ENCODE measurements at places on chromosomes 7 and 10. TPM values are rescaled to one million over a fixed set of nuclear protein-coding genes. Genes with fewer than 3 reads are reported as not detected.

GRCh38 chr10:86968271-86968993, at the start of gene ADIRF:
Gene ADIRF, plus strand, starts transcription at chr10:86968482. Its CDS starts 63 bp downstream, at chr10:86968545.
- no peak within 1 kb of the TSS for H3K27ac ChIP-seq
- H3K4me1 ChIP-seq = peaks cover 48% of the 10 kb centered on the region
- no peak for DNase-seq
- no peaks in the 10 kb centered on the region for H3K27me3 ChIP-seq
- H3K36me3 ChIP-seq = no peaks in the 10 kb centered on the region

- no peaks in the 10 kb centered on the region for H3K27me3 ChIP-seq
- no peak for DNase-seq
- no peaks in the 10 kb centered on the region for H3K4me1 ChIP-seq
- no peak overlapping the region for H3K27ac ChIP-seq
- peaks cover 2% of the 10 kb centered on the region for H3K36me3 ChIP-seq
- H3K4me3 ChIP-seq = no peak overlapping the region
Observed at GRCh38 chr7:11168650-11169170, 195.0 kb downstream of the PHF14 start.

DNA sequence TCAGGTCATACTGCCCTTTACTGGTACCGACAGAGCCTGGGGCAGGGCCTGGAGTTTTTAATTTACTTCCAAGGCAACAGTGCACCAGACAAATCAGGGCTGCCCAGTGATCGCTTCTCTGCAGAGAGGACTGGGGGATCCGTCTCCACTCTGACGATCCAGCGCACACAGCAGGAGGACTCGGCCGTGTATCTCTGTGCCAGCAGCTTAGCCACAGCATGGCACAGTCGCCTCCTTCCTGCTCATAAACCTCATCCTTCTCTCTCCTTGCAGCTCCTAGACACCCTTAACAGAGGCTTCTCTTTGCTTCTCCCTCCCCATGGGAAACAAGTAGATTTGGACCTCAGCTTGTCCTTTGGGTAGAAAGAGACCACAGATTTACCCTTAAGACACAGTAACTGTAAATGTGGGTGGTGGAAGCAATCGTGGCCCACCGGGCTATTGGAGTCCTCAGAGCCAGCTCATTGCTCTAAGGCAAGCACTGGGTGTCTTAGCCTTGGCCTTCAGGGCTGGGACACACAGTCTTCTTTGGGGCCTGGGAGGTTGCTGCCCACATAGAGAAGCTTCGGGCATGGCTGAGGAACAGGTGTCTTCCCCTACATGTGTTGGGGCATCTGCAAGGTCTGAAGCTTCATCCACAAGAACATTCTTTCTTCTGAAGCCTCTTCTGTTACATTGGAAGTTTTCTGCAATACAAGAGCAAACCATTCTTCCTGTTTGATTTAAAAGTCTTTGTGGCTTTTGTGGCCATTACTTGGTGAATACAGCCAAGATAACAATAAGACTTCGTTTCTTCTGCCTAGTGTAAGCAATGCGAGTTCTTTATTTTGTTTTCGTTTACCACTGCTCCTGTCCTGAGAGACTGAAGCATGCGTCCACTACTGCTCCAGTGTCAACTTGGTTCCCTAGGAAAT, 95.5 kb upstream of the PRSS58 start:
- H3K36me3 ChIP-seq = no peaks in the 10 kb centered on the region
- H3K27ac ChIP-seq = no peak overlapping the region
- peaks cover 2% of the 10 kb centered on the region for H3K27me3 ChIP-seq
- no peak for DNase-seq
- no peak overlapping the region for H3K4me3 ChIP-seq

DNA sequence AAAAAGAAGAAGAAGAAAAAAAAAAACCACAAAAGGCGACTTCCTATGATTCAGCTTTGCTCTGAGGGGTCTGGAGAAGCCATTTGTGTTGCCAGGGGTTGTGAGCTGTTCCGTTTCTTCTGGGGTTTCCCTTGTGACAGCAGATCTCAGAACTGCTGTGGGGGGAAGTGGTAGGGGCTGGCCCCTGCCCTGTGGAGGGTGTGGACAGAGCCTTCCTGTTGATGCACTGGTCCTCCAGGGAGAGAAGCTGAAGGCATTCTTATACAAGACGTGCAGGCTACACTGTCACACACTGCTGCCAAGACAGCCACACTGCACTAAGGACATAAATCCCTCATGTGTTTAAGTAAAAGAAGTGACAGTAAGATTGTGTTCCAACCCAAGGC, 17.3 kb upstream of the CSGALNACT2 start:
- H3K27me3 ChIP-seq = no peaks in the 10 kb centered on the region
- DNase-seq = no peak
- H3K4me3 ChIP-seq = no peak overlapping the region
- H3K27ac ChIP-seq = no peak overlapping the region
- H3K36me3 ChIP-seq = no peaks in the 10 kb centered on the region
- H3K4me1 ChIP-seq = no peaks in the 10 kb centered on the region

GRCh38 chr7:128172151-128172550, 68.9 kb upstream of the LEP start:
- no peak for DNase-seq
- H3K36me3 ChIP-seq = no peaks in the 10 kb centered on the region
- no peak overlapping the region for H3K27ac ChIP-seq
- no peak overlapping the region for H3K4me3 ChIP-seq

DNA sequence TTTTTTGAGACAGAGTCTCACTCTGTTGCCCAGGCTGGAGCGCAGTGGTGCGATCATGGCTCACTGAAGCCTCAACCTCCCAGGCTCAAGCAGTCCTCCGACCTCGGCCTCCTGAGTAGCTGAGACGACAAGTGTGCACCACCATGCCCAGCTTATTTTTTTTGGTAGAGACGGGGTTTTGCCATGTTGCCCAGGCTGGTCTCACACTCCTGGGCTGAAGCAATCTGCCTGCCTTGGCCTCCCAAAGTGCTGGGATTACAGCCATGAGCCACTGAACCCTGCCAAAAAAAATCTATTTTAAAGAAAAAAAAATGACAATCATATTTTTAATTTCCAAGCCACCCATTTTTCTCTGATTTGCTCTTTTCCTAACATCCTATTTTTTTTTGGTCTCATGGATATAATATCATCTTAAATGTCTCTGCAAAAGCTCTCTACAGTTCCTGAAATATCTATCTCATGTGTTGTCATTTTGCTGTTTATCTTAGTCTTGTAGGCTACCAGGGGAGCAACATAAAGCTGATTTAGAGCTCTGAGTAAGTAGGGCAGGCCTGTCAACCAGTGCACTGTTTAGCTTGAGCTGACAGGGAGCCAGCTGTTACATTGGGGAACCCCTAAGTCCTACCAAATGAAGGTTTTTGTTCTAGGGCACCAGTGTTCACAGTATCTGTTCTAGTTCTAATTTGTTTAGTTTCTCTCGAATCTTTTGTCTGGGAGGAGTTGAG, 29.9 kb upstream of the HBP1 start:
- H3K4me1 ChIP-seq = no peaks in the 10 kb centered on the region
- H3K27me3 ChIP-seq = peaks cover 11% of the 10 kb centered on the region
- DNase-seq = no peak
- no peaks in the 10 kb centered on the region for H3K36me3 ChIP-seq
- H3K4me3 ChIP-seq = no peak overlapping the region

- H3K36me3 ChIP-seq = no peaks in the 10 kb centered on the region
- H3K4me1 ChIP-seq = no peaks in the 10 kb centered on the region
- H3K27ac ChIP-seq = no peak overlapping the region
- DNase-seq = no peak
Observed at GRCh38 chr7:131961054-131961680, 404.7 kb upstream of the PODXL start.

GRCh38 chr10:103044942-103045489, 126.9 kb downstream of the CNNM2 start:
- no peaks in the 10 kb centered on the region for H3K4me1 ChIP-seq
- H3K4me3 ChIP-seq = no peak overlapping the region
- DNase-seq = no peak
- H3K27me3 ChIP-seq = no peaks in the 10 kb centered on the region
- no peak overlapping the region for H3K27ac ChIP-seq

EN2 gene
- 1.5 TPM for total RNA-seq

PDSS1 gene
- total RNA-seq = 7.1 TPM

ASB10 gene
- total RNA-seq = not detected

HECW1 gene
- 0.77 TPM for total RNA-seq
